Breast epithelium (tissue), 4 donors: ENCODE measurements at places on chromosomes 7 and 10. TPM values are rescaled to one million over a fixed set of nuclear protein-coding genes. Genes with fewer than 3 reads are reported as not detected.

LIPA gene
- 67.2 TPM for total RNA-seq

ANKRD7 gene
- total RNA-seq, result not detected

MPP7 gene
- total RNA-seq, result 2.9 TPM

ADARB2 gene
- 3.9 TPM for total RNA-seq

FAM25A gene
- total RNA-seq, result not detected

FAM237B gene
- total RNA-seq, result 0.15 TPM

DNA sequence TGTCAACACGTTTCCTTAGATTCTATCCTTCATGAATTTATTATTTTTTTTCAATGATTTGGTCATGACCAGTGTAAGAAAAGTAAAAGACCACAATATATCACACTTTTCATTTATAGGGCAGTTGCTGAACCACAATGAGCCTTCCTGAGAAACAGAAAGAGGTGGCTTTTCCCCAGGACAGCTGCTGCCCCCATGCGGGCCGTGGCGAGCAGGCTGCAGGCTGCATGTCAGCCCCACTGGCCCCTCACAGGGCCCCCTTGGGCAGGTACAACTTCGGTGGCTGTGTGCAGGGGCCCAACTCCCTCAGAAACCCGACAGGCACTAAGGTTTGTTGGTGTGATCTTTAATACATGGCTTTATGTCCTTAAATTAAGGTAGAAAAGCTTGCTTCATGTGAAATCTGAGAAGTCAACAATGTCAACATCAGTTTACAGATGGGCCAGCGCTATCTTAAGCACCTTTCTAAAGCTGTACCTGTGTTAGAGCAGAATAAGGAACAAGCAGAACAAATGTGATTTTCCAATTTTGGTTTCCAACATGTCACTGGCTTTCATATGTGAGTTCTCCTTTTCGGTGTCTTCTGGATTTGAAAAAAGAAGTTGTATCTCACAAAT, 10.6 kb downstream of the BEND7 start:
- H3K27me3 ChIP-seq, result no peaks in the 10 kb centered on the region
- H3K27ac ChIP-seq, result no peak overlapping the region
- H3K36me3 ChIP-seq, result no peaks in the 10 kb centered on the region
- H3K4me1 ChIP-seq, result no peaks in the 10 kb centered on the region

GRCh38 chr7:41755096-41755495, 52.2 kb upstream of the INHBA start:
- no peak for DNase-seq
- H3K4me3 ChIP-seq, result no peak overlapping the region
- no peaks in the 10 kb centered on the region for H3K36me3 ChIP-seq

DNA sequence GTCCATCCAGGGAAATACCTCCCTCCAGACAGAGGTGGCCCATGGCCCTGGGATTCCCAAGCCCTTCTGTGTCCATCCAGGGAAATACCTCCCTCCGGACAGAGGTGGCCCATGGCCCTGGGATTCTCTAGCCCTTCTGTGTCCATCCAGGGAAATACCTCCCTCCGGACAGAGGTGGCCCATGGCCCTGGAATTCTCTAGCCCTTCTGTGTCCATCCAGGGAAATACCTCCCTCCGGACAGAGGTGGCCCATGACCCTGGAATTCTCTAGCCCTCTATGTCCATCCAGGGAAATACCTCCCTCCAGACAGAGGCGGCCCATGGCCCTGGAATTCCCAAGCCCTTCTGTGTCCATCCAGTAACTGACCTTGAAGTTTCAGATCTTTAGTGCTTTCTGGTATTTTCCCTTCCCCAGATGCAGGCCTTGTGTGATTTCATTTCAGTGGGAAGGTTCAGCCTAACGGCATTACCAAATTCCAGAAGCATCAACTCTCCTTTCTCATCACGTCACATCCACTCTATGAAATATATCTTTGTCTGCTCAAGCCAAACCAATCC, 28.8 kb upstream of the DIP2C start:
- no peak for DNase-seq
- H3K4me1 ChIP-seq, result no peaks in the 10 kb centered on the region
- H3K27me3 ChIP-seq, result no peaks in the 10 kb centered on the region
- no peaks in the 10 kb centered on the region for H3K36me3 ChIP-seq

- DNase-seq, result peak; percentile 44
- H3K4me1 ChIP-seq, result peaks cover 6% of the 10 kb centered on the region
- peak overlapping the region; percentile 70 for H3K4me3 ChIP-seq
Measured at GRCh38 chr10:30784897-30785605, 155.5 kb upstream of the LYZL2 start.

DNA sequence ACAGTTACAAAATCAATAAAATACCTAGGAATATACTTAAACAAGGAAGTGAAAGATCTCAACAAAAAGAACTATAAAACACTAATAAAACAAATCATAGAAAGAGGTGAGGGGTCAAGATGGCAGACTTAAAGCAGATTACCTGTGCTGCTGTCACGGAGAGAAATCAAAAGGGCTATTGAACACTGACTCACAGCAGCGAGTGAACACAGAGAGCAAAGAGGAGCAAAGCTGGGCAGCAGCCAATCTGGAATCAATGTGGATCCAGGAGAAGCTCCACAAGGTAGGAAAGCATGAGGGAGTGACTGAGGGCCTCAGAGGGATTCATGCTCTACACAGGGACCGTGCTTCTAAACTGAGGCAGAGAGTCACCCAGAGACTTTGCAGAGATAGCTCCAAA, 562.0 kb upstream of the SEMA3D start:
- no peaks in the 10 kb centered on the region for H3K4me1 ChIP-seq
- no peaks in the 10 kb centered on the region for H3K36me3 ChIP-seq
- no peaks in the 10 kb centered on the region for H3K27me3 ChIP-seq
- H3K27ac ChIP-seq, result no peak overlapping the region
- no peak for DNase-seq

DNA sequence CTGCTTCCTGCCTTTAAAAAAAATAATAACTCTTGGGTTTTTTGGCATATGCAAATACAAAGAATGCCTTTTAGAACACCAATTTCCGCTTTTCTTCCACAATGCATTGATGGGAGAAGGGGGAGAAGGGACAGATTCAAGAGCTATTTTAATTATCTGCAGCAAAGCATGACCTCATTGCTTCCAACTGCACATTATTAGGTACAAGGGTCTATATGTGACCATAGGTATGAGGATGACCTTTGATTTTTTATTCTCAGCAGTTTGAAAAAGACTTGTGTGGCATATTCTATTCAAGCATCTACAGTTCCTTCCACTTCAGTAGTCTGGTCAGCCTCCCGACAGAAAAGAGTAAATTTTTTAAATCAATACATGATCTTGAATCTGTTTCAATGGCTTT, 39.7 kb downstream of the GRB10 start:
- no peak overlapping the region for H3K27ac ChIP-seq
- DNase-seq, result no peak
- H3K36me3 ChIP-seq, result no peaks in the 10 kb centered on the region
- H3K27me3 ChIP-seq, result no peaks in the 10 kb centered on the region

GRCh38 chr7:128233471-128233870, 7.6 kb upstream of the LEP start:
- no peaks in the 10 kb centered on the region for H3K36me3 ChIP-seq
- H3K27ac ChIP-seq, result no peak overlapping the region
- no peaks in the 10 kb centered on the region for H3K27me3 ChIP-seq
- DNase-seq, result no peak
- no peak overlapping the region for H3K4me3 ChIP-seq

GRCh38 chr7:121513105-121513504, 117.0 kb upstream of the FAM3C start:
- H3K4me1 ChIP-seq, result no peaks in the 10 kb centered on the region
- no peak overlapping the region for H3K4me3 ChIP-seq
- H3K27ac ChIP-seq, result no peak overlapping the region
- no peaks in the 10 kb centered on the region for H3K36me3 ChIP-seq
- DNase-seq, result no peak

- H3K4me1 ChIP-seq, result no peaks in the 10 kb centered on the region
- DNase-seq, result no peak
- H3K4me3 ChIP-seq, result no peak overlapping the region
- H3K36me3 ChIP-seq, result no peaks in the 10 kb centered on the region
Measured at GRCh38 chr7:98235901-98236300, 16.1 kb downstream of the TECPR1 start.

- no peak overlapping the region for H3K27ac ChIP-seq
- no peaks in the 10 kb centered on the region for H3K4me1 ChIP-seq
- H3K4me3 ChIP-seq, result no peak overlapping the region
- H3K27me3 ChIP-seq, result no peaks in the 10 kb centered on the region
Measured at GRCh38 chr10:10758306-10758705, 259.4 kb upstream of the CELF2 start.

DNA sequence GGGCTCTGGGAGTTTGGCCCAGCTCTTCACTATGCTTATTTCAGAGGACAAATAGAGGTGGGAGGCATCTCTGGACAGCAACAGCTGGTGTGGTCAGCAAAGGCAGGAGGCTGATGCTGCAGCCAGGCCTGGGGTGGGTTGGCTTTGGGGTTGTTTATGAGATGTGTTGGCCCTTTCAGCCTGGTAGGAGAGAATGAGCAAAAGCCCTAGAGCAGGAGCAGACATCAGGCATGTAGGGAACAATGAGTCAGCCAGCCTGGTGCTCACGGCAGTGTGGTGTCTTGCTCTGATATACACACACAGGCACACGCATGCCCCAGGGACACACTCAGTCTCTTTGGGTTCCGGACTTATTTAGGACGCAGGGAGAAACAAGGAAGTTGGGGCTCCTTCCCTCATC, 157.1 kb downstream of the PRKCQ start:
- H3K27me3 ChIP-seq, result no peaks in the 10 kb centered on the region
- no peak overlapping the region for H3K27ac ChIP-seq
- no peaks in the 10 kb centered on the region for H3K36me3 ChIP-seq
- H3K4me3 ChIP-seq, result no peak overlapping the region
- no peaks in the 10 kb centered on the region for H3K4me1 ChIP-seq

DNA sequence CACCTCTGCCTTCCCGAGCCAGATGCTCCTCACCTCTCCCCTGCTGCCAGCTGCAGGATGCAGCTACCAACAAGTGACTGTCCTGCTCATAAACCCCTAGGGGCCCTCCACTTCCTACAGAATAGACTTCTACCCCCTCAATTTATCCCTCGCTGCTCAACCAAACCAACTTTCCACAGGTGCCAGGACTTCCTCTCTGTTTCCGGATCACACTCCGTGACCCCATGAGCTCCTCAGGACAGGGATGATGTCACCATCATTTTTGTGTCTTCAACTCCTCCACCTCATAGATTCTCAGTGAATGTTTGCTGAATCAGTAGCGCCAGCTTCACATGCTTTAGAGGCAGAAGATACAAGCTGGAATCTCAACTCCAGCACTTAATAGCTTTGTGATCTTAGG, 25.8 kb upstream of the ADRB1 start:
- no peaks in the 10 kb centered on the region for H3K36me3 ChIP-seq
- no peak overlapping the region for H3K27ac ChIP-seq
- no peak for DNase-seq
- H3K27me3 ChIP-seq, result no peaks in the 10 kb centered on the region
- H3K4me3 ChIP-seq, result no peak overlapping the region

DNA sequence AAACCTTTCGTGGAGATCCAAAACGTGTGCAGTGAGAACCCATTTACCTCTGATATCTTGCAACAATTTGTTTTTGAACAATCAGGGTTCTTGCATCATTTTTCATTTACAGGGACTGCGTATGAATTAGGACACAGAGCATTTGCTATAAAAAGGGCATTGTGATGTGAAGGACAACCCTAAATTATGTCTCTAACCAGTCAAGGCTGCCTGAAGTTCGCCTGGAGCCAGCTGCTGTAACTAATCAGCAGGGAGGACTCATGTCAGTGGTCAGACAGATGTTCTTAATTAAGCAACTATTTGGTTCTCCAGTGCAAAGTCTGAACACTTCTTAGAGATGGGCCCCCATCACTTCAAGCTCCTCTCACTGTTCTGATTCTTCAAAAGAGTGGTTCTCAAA, 674.8 kb downstream of the KCNMA1 start:
- no peak overlapping the region for H3K27ac ChIP-seq
- no peaks in the 10 kb centered on the region for H3K4me1 ChIP-seq
- DNase-seq, result no peak
- no peaks in the 10 kb centered on the region for H3K27me3 ChIP-seq
- H3K4me3 ChIP-seq, result no peak overlapping the region
- H3K36me3 ChIP-seq, result no peaks in the 10 kb centered on the region

DNA sequence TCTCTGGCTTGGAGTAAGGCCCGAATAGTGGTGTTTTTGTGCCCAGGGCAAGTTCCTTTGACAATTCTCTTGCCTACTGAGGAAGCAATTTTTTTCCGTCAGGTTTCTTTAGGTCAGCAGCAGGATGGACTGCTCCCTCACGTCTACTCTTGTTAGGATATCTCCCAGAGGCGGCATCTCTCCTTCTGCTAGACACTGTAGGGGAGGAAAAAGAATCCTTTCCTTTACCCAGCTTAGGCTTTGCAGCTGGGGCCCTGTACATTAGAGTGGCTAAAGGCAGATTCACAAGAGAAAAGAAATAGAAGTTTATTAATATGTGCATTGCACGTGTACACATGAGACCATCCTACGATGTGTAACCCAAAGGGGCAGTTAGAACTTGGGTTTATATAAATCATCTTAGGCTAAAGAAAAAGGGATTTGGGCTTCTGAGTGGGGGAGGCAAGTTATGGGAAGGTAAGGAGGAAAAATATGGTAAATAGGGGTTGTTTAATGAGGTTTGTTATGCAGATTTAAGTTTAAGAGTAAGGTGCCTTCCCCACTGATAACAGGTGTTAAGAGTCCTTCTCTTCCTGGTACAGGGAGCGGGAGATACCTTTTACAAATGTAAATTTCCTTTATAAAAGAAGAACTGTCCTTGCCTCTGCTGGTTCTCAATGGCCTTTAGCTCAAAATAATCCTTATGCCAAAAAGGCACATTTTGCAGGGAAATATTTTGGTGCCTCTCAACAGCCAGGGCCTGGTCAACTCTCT, 156.4 kb downstream of the AOAH start:
- DNase-seq, result no peak
- no peak overlapping the region for H3K27ac ChIP-seq
- no peaks in the 10 kb centered on the region for H3K4me1 ChIP-seq

DNA sequence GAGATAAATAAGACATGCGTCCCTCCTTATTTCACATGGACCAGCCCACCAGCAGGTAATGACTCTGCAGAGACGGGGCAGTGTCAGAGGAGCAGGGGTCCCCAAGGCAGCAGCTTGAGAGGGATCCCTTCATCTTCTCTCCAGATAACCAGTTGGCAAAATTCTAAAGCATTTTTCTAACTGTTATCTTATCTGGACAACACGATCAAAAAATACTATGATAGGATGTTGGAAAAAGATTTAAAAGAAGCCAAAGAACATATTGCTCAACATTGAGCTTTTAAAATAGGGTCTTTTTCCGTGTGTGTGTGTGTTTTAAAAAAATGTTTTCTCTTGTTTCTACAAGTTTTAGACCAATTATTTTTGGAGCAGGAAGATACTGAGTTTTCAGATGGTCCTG, 641.2 kb downstream of the SDK1 start:
- no peaks in the 10 kb centered on the region for H3K36me3 ChIP-seq
- H3K4me3 ChIP-seq, result no peak overlapping the region
- H3K4me1 ChIP-seq, result no peaks in the 10 kb centered on the region
- H3K27ac ChIP-seq, result no peak overlapping the region

- H3K27ac ChIP-seq, result no peak overlapping the region
- peak; percentile 14 for DNase-seq
- no peaks in the 10 kb centered on the region for H3K27me3 ChIP-seq
- no peaks in the 10 kb centered on the region for H3K4me1 ChIP-seq
- no peak overlapping the region for H3K4me3 ChIP-seq
Measured at GRCh38 chr10:129914960-129915359, 49.1 kb downstream of the EBF3 start.
